ENCODE measurements at places on chromosomes 6 and 20.

- DNase-seq = no peak
Observed at GRCh38 chr6:56230976-56231566, 16.3 kb downstream of the COL21A1 start.

GRCh38 chr6:12262236-12263061 lies 27.7 kb upstream of the EDN1 start:
- no peak for DNase-seq

- DNase-seq = no peak
Observed at GRCh38 chr20:33830371-33830770, 19.2 kb downstream of the CHMP4B start.

GRCh38 chr20:31818376-31818908 lies 714 bp upstream of the MYLK2 start:
- no peak for DNase-seq

DNA sequence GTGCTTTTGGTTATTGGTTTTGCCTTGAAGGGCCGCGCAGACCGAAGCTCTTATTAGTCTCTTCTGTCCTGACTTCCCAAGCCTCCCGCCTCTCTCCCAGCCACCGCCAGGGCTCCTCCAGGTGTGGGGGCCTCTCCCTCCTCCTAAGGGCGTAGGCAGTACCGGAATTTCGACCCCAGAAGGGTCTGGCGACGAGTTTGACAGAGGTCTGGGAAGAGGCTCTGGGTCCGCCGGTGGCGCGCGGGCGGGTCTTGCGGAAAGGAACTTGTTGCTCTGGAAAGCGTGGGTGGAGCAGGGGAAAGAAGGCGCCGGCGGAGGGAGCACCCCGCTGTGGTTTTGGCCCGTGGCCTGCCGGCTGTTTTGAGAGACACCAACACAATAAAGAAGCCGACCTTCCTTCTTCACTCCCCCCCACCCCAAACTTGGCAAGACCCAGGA lies 1.8 kb downstream of the PCSK2 start:
- DNase-seq = no peak

GRCh38 chr20:36214684-36215256 lies 21.5 kb upstream of the AAR2 start:
- no peak for DNase-seq

GRCh38 chr6:73030791-73031782 lies 194.2 kb downstream of the KHDC1L start:
- DNase-seq = no peak

DNA sequence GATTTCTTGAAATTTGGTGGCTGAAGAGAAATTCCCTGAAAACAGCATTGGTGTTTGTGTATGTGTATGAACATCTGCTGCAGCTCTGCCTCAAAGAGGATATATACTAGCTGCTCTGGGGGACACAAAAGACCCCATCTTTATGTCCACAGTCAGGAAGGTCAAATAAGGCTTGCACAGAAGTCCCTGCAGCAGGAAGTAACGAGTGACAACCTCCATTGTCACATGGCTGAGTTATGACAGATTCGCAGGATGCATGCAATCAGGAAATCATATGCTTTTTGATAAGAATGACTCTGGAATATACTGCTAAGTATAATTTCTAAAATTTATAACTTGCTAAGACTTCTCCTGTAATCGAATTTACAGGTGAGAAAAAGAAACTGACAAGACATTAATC lies 225.9 kb upstream of the CST7 start:
- DNase-seq = no peak

DNA sequence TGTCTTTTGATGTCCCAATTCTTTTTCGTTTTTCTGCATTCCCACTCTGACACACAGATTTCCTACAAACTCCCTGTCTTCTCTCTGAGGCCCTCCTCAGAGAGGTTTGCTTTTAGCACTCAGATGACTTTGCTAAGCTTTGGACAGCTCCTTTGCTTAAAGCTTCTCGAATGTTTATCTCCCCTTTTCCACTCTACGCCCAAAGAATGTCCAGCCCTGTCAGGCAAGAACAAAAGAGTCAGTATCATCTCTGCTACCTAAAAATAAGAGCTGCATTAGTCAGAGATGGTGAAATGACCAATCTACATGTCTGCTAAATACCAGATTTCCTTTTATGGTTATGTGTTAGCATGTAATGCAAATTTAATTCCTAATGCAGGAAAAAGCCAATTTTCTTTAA lies 56.8 kb downstream of the PREP start:
- no peak for DNase-seq

GRCh38 chr6:6005051-6006005 lies 1.4 kb downstream of the NRN1 start:
- DNase-seq = no peak

- DNase-seq = no peak
Observed at GRCh38 chr6:105388392-105388791, 14.5 kb downstream of the PREP start.

DNA sequence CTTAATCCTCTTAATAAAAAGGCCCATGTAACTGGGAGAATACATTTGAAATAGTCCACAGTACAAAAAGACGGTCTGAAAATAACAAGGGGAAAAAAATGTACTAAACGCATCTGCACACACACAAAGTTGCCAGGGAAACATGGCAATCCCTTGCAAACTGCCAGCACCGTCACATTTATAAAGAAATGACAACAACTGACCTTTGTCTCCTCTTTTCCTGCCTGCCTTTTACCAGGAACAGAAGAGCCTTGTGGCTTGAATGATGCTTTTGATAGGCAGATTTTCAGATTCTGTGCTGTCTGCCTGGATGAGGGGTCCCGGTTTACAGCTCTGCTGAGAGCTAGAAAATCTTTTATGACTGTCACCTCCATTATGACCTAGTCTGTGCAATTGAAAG lies 308.6 kb upstream of the ZFP64 start:
- no peak for DNase-seq

- DNase-seq = no peak
Observed at GRCh38 chr20:16179371-16179770, 393.9 kb downstream of the KIF16B start.

- DNase-seq = no peak
Observed at GRCh38 chr6:34600796-34601195, 44.7 kb upstream of the SPDEF start.

DNA sequence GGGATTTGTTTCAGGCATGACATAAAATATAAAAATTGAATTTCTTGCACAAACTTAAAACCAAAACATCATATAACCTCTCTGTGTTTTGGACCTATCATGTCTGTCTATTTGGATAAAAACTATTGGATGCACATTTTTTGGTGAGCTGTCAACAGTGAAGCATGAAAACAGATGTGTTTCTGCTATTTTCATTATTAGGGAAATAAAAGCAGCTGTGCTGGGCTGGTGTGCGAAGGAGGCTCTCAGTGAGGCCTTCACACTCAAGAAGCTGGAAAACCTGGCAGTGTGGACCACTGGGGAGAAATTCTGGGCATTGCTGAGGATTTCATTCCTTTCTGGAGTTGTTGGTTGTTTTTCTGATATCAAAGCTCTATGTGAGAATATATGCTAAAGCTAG lies 395.3 kb downstream of the GJA1 start:
- no peak for DNase-seq

- DNase-seq = no peak
Observed at GRCh38 chr6:81808851-81809570, 56.5 kb upstream of the TENT5A start.

Data from stimulated activated CD8-positive, alpha-beta memory T cell treated with anti-CD3 and anti-CD28 coated beads, Interleukin-7, amount 100 ng/mL, for 4 hours (primary cell).